ENCODE measurements at places on chromosomes 16 and 17. TPM values are rescaled to one million over a fixed set of nuclear protein-coding genes. Genes with fewer than 3 reads are reported as not detected.
A peak's percentile ranks its signal among the peaks of the same experiment; 100 is the strongest.

- H3K36me3 ChIP-seq = no peaks in the 10 kb centered on the region
- H3K27me3 ChIP-seq = peaks cover 46% of the 10 kb centered on the region
- H3K4me3 ChIP-seq = no peak overlapping the region
- no peak for DNase-seq
- H3K27ac ChIP-seq = no peak overlapping the region
Measured at GRCh38 chr16:78640886-78641285, 541.4 kb downstream of the WWOX start.

DNA sequence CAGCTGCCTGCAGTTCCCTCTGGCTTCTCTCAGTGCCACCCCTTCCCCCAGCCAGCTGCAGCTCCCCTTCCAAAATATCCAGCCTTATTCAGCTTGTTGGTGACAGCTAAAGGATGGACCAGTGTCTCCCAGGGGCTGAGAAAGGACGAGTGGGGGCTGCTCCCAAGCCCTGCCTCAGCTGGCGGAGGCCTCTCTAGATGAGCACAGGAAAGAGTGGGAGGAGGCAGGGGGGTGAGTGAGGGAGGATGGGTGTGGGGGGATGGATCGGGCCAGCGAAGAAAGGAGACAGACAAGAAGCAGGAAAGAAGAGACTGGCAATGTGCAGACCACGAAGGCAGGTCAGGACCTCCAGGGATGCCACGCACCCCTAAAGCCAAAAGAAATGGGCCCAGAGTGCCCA is 17.5 kb downstream of the PIPOX start:
- no peak for DNase-seq
- H3K27ac ChIP-seq = peak overlapping the region; percentile 8
- H3K36me3 ChIP-seq = no peaks in the 10 kb centered on the region
- no peak overlapping the region for H3K4me3 ChIP-seq
- H3K27me3 ChIP-seq = peaks cover 43% of the 10 kb centered on the region

GRCh38 chr17:79338152-79338551 is 263.5 kb downstream of the ENGASE start:
- H3K36me3 ChIP-seq = no peaks in the 10 kb centered on the region
- no peaks in the 10 kb centered on the region for H3K4me1 ChIP-seq
- no peak overlapping the region for H3K4me3 ChIP-seq
- peaks cover 58% of the 10 kb centered on the region for H3K27me3 ChIP-seq

DNA sequence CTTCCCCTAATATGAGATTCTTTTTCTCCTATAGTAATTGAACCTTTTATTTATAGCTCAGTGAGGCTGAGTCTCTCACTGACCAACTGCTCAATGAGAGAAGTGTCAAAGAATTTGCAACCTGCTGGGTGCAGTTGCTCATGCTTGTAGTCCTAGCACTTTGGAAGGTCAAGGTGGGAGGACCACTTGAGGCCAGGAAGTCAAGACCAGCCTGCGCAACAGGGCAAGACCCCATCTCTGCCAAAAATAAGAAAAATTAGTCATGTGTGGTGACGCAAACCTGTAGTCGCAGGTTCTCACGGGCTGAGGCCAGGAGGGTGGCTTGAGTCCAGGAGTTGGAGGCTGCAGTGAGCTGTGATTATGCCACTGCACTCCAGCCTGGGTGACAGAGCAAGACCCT is 30.9 kb upstream of the CRYBA1 start:
- H3K4me3 ChIP-seq = no peak overlapping the region
- H3K4me1 ChIP-seq = peaks cover 8% of the 10 kb centered on the region
- H3K27ac ChIP-seq = no peak overlapping the region
- no peaks in the 10 kb centered on the region for H3K27me3 ChIP-seq

The WDR90 gene
- total RNA-seq = 102 TPM

GRCh38 chr16:19114359-19115147 is 789 bp downstream of the ITPRIPL2 start:
- H3K4me1 ChIP-seq = peaks cover 26% of the 10 kb centered on the region
- no peak for DNase-seq
- peak overlapping the region; percentile 89 for H3K4me3 ChIP-seq
- peaks cover 9% of the 10 kb centered on the region for H3K36me3 ChIP-seq

The NXPH3 gene
- 0.45 TPM for total RNA-seq

The GRN gene
- total RNA-seq = 236 TPM

The C16orf92 gene
- not detected for total RNA-seq

GRCh38 chr16:10940501-10941079 is 1.7 kb downstream of the DEXI start:
- no peaks in the 10 kb centered on the region for H3K27me3 ChIP-seq
- H3K4me3 ChIP-seq = peak overlapping the region; percentile 95
- no peak for DNase-seq
- peaks cover 11% of the 10 kb centered on the region for H3K36me3 ChIP-seq
- peaks cover 44% of the 10 kb centered on the region for H3K4me1 ChIP-seq

DNA sequence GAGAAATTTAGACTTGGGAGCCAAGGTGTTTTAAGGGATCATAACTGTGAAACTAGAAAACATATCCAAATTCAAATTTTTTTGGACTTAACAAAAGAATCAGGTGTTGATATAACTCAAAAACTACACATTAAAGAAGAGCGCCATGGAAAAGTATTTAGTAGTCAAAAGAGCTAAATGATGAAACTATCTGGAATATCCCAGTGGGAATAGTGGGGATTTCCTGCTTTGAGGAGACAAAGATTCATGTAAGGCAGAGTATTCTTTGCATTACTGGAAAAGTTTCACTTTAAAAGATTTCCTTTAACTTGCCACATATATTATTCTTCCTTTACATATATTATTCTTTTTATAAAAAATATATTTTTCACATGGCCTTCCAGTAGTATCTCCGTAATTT is 40.3 kb upstream of the VPS4A start:
- no peak overlapping the region for H3K27ac ChIP-seq
- H3K27me3 ChIP-seq = no peaks in the 10 kb centered on the region
- peaks cover 19% of the 10 kb centered on the region for H3K36me3 ChIP-seq
- DNase-seq = no peak
- peaks cover 6% of the 10 kb centered on the region for H3K4me1 ChIP-seq
- H3K4me3 ChIP-seq = no peak overlapping the region

GRCh38 chr17:80352991-80353665 is 61.8 kb upstream of the ENDOV start:
- H3K36me3 ChIP-seq = peaks cover 14% of the 10 kb centered on the region
- no peak overlapping the region for H3K27ac ChIP-seq
- no peaks in the 10 kb centered on the region for H3K4me1 ChIP-seq
- DNase-seq = no peak

DNA sequence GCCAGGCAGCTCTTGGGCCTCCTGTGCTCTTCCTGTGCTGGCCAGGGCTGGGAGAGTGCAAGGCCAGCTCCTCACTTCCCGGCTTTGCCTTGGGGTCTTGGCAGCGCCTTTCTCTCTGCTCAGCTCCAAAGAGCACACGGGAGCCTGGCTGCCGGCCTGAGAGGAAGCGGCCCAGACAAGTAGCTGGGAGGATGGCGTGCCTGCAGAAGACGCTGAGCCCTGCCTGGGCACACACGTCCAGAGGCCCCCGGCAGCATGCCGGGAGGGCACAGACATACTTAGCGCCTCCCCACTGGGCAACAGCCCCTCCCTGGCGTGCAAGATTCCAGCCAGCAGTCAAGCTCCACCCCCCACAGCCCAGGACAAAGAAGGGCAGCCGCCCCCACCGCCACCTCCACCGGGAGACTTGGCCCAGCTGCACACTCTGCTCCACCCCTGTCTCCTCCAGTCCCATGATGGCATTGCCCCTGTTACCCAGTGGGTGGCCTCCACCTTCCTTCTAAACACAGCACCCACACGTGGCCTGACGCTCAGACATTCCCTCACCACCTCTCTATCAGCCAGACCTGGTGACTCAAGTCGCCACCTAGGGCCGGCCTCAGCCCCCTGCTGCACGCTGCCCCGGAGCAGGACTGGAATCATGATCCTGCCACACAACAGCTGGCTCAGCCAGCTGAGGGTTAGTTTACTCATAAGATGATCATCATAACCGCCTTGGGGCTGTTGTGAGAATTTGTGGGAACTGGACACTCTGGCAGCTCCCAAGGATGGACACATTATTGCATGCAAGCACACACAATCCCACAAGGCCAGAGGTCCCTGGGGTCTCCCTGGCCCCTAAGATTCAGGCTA is 12.4 kb downstream of the SGCA start:
- H3K36me3 ChIP-seq = no peaks in the 10 kb centered on the region
- H3K27ac ChIP-seq = peak overlapping the region; percentile 80
- peaks cover 38% of the 10 kb centered on the region for H3K4me1 ChIP-seq
- peak overlapping the region; percentile 80 for H3K4me3 ChIP-seq

The PROCA1 gene
- 3.0 TPM for total RNA-seq

DNA sequence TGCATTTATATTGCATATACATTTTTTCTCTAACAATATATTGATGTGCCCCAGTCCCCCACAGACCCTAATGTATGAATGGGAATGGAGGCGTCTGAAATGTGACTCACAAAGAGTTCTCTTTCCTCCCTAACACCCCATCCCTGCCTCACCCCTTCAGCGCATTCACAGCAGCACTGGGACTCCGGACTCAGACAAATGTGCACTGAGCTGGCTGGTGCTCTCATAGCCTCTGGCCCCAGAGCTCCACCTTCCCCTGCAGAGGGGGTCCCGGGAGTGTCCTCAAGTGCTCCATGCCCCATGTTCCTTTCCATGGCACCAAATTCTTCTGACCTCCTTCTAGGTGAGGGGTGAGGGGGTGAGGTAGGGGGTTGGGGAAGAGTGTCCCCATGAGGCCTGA is 20.6 kb downstream of the NPTX1 start:
- H3K27ac ChIP-seq = peak overlapping the region; percentile 94
- no peak for DNase-seq
- H3K4me1 ChIP-seq = peaks cover 12% of the 10 kb centered on the region
- H3K27me3 ChIP-seq = peaks cover 33% of the 10 kb centered on the region

The NOTUM gene
- total RNA-seq = 1.9 TPM

The MNT gene
- total RNA-seq = 32.9 TPM

The CFAP97D1 gene
- not detected for total RNA-seq

- DNase-seq = peak; percentile 83
- H3K27ac ChIP-seq = peak overlapping the region; percentile 73
- H3K4me3 ChIP-seq = peak overlapping the region; percentile 54
- H3K4me1 ChIP-seq = peaks cover 68% of the 10 kb centered on the region
- H3K27me3 ChIP-seq = peaks cover 4% of the 10 kb centered on the region
Measured at GRCh38 chr17:43673516-43674323, 12.0 kb upstream of the MEOX1 start.

The ARHGDIG gene
- 2.5 TPM for total RNA-seq
